ENCODE measurements at places on chromosomes 3 and 15.

DNA sequence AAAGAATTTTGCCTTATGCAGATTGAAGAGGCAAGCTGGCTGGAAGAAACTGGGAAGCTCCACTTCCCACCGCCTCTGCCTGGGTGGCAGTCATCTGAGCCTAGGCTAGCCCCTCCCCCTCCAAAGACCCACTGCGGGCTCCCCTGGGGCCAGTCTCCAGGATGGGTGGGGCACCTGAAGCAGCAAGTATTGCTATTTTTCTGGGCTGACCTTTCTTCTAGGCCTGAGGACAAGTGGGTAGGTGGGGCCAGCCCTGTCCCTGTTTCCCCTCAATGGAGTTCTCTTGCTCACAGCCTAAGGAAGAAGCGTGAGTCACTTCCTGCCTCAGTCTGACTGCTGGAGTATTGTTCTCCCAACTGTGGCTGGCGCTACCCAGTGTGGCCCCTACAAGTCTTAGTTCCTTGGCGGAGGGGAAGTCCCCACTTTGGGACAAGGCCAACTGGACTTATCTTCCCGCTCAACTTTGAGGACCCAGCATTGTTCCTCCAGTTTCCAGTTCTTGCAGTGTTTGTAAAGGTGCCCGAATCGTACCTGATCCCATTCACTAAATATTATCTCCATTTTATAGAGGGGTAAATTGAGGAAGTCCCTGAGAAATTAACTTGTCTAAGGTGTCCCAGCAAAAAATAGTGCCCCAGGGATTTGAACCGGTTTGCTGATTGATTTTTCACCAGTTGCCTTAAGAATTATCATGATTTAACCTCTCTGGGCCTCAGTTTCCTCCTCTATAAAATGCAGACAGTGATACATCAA lies 1.4 kb downstream of the FURIN start:
- DNase-seq, result no peak

DNA sequence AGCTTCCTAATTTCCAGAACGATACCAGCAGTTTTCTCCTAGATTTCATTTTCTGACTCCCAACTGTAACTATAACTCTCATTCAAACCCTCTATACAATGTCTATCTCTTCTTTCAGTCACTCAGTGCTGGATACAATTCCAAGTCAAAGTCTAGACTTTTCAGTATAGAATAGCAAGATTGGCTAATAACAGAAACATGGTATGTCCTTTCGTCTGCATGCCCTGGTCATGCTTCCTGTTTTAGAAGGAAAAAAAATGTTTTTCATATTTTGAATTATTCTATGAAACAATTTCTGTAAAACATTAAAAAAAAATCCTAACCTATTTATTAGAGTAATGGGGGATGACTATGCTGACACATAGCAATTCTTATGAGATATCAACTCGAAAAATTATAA lies 180.0 kb downstream of the KCNAB1 start:
- no peak for DNase-seq

DNA sequence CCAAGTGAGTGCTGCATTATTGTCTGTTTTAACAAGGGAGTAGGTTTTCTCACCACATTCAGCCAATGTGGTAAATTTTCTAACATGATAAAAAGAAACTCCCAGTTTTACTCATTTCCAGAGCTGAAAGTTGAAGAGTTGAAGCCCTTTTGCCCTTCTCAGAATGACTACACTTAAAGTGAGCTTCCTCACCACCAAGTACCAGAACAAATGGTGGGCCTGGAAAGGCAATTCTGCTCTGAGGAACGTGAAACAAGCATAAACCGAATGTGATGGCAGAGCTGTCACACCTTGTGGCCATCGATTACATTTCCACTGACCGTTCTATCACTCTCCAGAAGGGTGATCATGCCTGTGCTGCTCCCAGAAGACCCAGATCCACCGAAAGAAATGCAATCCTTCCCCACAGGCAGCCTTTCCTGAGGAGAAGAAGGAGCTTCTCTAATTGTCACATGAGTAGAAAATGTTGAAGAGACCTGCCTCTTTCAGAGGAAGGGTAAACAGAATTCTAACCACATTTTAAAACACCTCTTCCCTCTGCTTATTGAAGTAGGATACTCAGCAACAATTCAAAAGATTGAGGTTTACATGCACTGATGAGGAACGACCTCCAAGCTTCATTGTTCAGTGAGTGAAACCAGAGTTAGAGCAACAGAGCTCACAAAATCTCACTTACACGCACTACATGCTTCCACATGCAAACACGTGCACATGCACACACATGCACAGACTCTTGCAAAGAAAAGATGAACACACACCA lies 21.4 kb upstream of the CCR9 start:
- no peak for DNase-seq

DNA sequence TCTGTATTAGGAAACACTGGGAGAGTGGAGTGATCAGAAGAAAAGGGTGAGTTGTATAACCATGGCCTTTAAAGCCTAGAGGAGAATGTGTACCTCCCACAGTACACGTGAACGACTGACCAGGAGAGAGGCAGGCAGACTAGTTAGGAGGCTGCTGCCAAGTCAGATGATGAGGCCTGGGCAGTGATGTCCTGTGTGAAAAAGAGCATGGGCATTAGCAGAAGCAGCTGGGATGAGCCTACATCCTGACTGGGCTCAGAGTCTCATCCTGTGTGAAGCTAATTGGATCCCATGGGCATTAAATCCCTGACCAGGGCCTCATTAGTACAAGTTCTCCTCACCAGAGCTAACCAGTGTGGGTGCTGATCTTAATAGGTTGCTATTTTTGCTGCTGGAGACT lies 89.1 kb upstream of the SLC2A2 start:
- DNase-seq, result no peak

GRCh38 chr3:114178770-114179368 lies at the start of gene DRD3:
TSS of gene DRD3 (minus strand) at chr3:114179052. CDS start at chr3:114171992, 7,060 bp downstream.
- no peak for DNase-seq

DNA sequence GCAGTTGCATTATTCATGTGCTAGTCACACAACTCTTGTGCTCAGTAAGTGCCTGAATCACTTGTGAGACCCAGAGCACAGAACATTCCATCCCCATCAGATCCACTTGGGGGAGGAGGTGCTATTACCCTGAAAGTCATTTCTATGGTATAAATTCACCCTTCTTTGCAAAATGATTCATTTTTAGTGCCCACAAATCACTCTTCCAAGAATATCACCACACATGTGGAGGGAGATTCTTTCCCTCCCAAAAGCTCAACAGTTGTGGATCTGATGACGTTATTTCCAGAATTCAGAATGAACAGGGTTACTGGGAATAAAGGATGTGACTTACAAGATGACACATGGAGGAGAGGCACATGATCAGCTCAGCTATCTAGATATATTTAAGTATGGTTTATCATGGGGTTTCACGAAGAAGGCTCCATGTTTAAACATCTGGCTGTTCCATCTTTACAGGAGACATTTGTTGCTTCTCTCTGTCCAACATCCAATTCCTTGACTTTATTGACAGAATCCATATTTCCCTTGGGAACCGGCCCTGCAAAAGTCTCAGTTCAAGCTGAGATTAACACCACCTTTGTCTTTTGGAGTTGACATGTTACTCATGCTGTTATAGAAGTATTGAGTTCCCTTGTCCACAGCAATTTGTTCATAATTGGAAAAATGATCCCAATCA lies 214.2 kb upstream of the PROK2 start:
- DNase-seq, result no peak

DNA sequence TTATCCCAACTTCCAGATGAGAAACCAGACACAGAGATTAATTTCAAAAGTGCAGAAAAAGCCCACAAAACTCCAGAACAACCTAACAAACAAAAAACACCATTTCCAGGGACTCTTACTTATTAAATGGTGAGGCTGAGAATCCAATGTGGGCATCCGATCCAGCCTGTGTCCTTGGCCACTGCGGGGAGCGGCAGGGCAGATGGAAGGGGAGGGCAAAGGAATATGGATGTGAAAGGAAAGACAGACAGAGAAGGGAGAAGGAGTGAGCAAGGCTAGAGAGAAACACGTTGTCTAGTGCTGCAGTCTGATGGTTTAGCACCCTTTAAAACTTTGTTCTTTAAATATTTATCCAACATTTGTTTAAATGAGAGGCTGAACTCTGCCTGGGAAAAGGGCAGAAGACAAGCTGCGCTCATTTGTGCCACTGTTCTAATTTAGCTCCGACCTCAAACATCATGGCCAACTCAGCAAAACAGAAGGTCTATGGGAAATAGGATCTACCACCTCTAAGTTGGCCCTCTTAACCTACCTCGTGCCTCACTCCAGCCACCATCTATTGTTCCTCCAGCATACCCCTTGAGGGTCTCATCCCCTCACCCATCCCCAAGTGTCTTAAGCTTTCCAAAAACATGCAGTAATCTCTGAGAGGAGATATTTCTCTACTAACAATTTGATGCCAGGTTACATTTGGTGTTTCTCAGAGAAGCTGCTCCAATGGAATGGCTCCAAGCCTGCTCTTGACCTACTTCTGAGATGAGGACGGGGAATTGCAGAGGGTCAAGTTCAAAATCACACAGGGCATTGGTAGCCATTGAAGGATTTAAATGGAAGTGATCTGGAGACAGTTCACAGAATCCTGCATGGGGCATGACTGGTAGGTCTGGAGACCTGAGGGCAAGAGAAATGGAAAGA lies 77.4 kb downstream of the CD47 start:
- no peak for DNase-seq

- no peak for DNase-seq
Measured at GRCh38 chr15:64429448-64429847, 30.9 kb upstream of the ZNF609 start.

DNA sequence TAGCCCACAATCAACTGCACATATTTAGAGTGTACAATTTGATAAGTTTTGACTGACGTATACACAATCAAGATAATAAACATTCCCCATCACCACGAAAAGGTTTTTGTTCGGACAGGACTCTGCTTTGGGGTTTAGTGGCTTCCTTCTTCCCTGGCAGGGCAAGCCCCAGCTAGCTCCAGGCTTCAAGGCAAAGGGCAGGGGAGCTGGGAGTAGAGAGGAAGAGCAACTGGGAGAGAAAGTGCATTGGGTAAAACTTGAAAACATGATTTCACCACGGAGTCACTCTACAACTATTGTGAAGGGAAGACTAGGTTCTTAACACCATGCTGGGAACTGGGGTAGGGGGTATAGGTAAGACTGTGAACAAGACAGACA lies 185.1 kb upstream of the UBE2E1 start:
- DNase-seq, result no peak

GRCh38 chr3:30996467-30996866 lies 102.0 kb upstream of the GADL1 start:
- no peak for DNase-seq

- DNase-seq, result no peak
Measured at GRCh38 chr3:89504432-89504831, 397.0 kb downstream of the EPHA3 start.

- no peak for DNase-seq
Measured at GRCh38 chr3:31462050-31462569, 70.6 kb upstream of the STT3B start.

DNA sequence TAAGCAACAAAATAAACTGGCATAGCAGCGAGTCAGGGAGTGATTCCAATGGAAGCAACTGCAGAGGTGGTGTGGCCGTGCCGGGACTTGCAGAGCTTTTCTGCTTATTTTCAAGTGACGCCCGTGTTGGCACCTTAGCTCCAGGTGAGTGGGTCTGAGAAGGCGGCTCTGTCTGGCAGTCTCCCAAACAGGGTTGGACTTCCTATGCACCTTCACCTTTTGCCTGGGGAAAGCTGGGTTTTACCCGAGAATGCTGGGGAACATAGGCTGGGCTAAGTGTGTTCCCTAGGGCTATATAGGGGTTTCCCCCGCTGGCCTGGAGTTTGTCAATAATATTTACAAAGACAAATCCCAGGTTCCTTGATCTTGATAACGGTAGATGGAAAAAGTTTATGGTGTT lies 179.9 kb upstream of the TBL1XR1 start:
- DNase-seq, result no peak

DNA sequence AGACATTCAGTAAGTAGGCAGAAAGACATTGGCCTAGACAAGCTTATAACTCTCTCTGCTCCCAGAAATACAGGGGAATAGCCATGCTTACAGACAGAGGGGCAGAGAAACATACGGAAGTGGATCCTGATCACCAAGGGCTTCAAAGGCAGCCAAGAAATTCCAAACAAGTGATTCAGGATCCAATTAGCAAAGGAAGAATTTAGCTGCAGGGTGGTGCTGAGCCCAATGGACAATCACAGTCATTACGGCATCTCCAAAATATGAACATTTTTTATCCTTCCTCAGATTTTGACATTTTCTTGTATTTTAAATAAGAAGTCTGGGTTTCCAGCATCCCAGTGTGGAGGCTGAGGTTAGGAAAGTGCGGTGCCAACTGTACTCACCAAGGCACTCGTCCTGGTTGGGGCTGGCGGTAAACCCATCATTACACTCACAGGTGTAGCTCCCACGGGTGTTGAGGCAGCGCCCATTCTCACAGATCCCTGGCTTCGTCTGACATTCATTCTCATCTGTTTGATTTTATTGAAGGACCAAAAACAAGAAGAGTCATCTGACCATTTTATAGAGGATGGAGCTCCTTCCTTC lies 96.8 kb downstream of the DUT start:
- DNase-seq, result no peak

DNA sequence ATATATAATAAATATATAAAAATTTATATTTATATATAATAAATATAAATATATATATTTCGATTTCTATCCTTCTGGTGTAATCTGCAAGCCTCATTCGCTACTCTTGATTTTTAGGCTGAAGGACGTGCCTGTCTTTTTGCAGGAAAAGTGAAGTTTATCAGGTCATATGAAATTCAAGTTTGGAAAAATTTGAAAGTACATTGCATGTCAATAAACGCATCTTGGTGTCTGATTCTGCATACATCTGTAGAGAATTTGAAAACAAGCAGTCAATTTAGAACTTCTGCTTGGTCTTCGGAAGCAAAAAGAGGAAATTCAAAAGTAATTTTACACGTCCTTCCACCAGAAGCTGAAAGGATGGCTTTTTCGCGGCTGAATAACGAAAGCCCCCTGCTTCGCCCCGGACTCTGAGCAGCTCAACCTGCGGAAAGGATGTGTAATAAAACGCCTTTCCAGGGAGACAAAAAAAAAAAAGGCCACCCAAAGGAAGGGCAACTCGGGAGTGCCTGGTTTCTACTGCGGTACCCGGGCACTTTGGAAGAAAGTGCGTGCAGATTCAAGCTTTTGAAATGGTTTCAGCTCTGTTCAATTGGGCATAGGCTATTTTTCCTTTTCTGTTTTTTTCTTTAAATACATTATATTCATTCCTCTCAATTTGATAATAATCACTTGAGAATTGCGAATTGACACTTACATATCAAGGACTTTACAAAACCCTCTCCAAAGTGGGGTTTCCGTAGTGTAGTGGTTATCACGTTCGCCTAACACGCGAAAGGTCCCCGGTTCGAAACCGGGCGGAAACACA lies 1.5 kb upstream of the MYNN start:
- peak; percentile 39 for DNase-seq

DNA sequence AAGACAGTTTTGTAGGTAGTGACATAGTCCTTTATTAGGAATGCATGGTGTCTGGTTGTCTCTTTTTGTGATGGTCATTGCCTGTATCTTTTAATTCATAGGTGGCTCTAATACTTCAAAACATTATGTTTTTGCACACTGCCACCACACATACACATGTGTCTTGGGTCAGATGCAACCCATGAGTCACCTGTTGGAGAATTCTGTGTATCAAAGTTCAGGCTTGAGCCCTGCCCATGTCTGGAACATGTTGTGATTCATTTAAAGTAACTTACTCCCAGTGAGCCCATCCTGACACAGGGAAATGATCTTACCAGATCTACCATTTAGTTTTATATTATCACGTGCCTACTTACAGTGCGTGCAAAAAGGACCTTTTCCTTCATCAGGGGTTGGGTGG lies 142.7 kb downstream of the GHSR start:
- no peak for DNase-seq

- no peak for DNase-seq
Measured at GRCh38 chr3:127137113-127137512, 55.8 kb upstream of the PRR23E start.
